ENCODE measurements at places on chromosomes 5 and 9. TPM values are rescaled to one million over a fixed set of nuclear protein-coding genes. Genes with fewer than 3 reads are reported as not detected.

DNA sequence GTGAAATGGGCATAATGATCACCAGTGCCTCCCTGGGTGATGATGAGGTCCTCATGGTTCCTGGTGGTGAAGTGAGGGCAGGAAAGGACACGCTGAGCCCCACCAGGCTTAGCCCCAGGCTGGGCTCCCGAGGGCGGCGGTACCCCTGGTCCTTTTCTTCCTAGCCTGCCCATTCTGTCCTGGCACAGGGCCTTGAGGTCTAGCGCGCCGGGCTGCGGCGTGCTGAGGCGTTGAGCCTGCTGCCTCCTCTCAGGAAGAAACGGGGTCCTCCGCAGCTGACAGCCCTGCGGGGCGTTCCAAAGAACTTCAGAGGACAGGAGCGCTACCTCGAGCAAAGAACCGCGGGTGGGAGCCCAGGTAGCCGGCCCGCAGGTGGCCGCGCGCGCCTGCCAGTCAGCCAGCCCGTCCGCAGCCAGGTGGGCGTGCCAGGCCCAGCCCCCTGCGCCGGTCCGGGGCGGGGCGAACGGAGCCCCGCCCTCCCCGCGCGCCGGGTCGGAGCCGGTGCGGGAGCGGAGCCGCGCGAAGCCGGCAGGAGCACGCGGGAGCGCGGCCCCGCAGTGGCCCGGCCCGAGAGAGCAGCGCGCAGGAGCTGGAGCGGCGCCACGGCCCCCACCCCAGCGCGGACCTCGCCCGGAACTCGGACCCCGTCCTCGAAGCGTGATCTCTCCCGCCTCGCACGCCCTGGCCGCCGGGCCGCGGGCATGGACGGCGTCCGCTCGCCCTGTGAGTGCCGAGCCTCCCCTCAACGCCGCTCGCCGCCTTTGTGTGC lies at the start of gene WNK2:
WNK2 (plus strand) TSS at position 477 of the 769 bp plus-strand sequence. CDS start 791 bp downstream, outside the sequence.
- H3K36me3 ChIP-seq: no peaks in the 10 kb centered on the region
- H3K4me3 ChIP-seq: peak within 1 kb of the TSS; percentile 62
- no peak within 1 kb of the TSS for H3K27ac ChIP-seq
- H3K27me3 ChIP-seq: peaks cover 54% of the 10 kb centered on the region
- DNase-seq: peak; percentile 31

DNA sequence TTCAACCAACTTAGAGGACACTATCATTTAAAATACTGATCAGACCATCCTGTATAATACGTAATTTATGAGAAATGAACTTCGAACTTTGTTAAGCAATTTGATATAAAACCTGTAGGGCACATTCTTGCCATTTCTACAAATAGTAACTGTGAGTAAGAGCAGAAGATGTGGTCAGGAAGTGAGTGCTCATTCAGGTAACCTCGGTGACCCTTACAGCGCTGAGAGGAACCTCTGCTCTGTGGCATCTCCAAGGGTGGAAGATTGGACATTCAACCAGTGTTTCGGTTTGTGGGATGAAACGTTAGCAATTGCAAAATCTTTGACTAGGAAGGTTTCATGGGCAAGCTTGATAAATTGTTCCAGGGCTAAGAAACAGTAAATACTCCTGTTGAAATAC lies 194.8 kb upstream of the IRX2 start:
- no peak overlapping the region for H3K27ac ChIP-seq
- DNase-seq: no peak
- H3K36me3 ChIP-seq: no peaks in the 10 kb centered on the region
- no peaks in the 10 kb centered on the region for H3K4me1 ChIP-seq
- H3K4me3 ChIP-seq: no peak overlapping the region
- H3K27me3 ChIP-seq: no peaks in the 10 kb centered on the region

The SOHLH1 gene
- total RNA-seq: not detected

The SPOCK1 gene
- 0.15 TPM for total RNA-seq

The IER5L gene
- 2.3 TPM for total RNA-seq

DNA sequence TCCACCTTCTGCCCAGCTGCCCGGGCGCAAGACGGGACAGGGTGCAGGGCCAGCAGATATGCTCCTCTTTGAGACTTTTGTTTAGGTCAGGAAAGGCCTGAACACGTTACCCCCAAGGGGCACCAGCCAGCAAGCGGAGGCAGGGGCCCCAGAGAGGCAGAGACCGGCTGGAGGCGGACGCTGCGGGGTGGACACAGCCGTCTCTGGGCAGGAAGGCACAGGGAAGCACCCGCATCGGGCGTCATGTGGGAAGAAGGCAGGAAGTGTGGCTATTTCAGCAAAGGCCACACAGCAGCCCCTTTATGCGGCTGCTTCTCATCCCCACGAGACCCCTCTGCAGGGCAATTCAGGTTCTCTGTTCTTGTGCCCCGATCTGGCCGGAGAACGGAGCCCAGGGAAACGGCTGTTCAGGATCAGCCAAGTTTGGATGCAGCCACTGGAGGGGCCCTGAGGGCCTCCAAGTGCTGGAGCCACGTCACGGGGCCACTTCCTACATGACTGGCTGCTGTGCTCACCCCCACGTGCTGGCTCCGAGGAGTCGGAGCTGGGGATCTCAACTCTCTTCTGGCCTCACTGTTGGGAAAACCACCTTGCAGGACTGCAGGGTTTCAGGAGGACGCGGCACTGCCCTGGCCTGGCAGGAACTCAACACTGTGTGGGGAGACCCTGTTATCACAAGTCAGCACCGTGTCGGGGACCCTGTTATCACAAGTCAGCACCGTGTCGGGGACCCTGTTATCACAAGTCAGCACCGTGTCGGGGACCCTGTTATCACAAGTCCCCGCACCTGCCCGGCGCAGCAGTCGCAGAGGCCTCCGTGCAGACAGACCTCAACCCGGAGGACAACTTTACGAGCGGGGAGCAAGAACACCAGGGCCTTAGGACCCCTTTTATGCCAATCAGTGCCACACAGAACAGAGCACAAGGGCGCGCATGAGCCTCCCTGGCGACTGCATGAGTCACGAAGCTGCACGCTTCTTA lies 44.4 kb downstream of the SLC12A7 start:
- no peak overlapping the region for H3K4me3 ChIP-seq
- H3K27me3 ChIP-seq: no peaks in the 10 kb centered on the region
- H3K4me1 ChIP-seq: no peaks in the 10 kb centered on the region
- no peak overlapping the region for H3K27ac ChIP-seq
- no peak for DNase-seq

The ZNF462 gene
- 0.89 TPM for total RNA-seq

DNA sequence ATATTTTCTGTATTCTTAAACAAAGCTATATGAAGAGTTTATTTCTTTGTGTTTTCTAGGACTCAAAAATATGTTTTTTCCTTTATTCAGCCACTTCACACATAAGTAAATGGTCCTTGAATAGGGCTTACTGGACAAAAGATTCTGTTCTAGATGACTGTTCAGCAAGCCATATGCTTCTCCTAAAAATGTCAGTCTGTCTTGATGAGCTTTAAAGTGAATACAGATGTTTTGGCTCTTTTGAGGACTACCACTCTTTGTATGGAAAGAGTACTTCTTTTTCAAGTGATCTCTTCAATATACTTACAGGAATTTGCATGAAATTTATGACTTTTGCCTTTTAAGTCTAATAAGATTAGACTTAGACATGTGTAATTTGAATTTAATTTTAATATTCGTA lies 8.4 kb downstream of the NDUFS4 start:
- H3K36me3 ChIP-seq: peaks cover 4% of the 10 kb centered on the region
- H3K27ac ChIP-seq: no peak overlapping the region
- no peak for DNase-seq
- no peaks in the 10 kb centered on the region for H3K27me3 ChIP-seq

The TGFBR1 gene
- total RNA-seq: 71.2 TPM

DNA sequence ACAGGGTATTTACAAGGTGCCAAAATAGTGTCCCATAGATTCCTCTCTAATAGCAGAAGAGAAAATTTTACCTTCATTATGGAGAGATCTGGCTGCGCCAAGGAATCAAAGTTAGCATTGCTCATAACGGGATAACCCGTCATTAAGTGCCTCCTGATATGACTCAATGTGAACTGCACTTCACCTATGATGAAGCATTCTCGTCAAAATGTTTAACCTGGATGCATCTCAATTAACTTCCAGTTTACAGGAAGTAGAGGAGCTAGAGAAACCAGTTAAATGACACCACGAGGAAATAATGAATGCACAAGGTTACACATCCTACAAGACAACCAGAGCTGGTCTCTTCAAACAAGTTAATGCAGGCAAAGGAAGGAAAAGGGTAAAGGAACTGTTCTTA lies 17.2 kb downstream of the FBXW11 start:
- H3K4me3 ChIP-seq: no peak overlapping the region
- no peak for DNase-seq
- H3K27me3 ChIP-seq: no peaks in the 10 kb centered on the region
- H3K4me1 ChIP-seq: peaks cover 35% of the 10 kb centered on the region

DNA sequence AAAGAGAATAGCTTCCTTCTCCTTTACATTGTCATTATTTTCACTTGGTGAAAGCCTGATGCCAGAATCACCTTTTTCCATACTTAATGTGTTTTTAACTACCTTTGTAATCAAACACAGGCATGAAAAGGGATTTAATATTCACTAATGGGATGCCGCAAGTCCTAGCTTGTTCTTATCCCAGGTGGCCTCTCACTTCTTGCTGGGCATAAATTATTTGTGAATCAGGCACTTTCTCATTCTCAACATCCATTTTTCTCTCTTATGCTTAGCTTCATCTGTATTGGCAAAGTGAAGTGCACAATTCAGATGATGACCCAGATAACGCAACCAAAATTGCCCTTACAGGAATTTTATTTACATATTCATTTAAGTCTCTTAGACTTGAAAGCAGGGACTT lies 10.9 kb downstream of the ACTL7B start:
- H3K4me3 ChIP-seq: no peak overlapping the region
- H3K4me1 ChIP-seq: peaks cover 12% of the 10 kb centered on the region
- no peaks in the 10 kb centered on the region for H3K36me3 ChIP-seq

DNA sequence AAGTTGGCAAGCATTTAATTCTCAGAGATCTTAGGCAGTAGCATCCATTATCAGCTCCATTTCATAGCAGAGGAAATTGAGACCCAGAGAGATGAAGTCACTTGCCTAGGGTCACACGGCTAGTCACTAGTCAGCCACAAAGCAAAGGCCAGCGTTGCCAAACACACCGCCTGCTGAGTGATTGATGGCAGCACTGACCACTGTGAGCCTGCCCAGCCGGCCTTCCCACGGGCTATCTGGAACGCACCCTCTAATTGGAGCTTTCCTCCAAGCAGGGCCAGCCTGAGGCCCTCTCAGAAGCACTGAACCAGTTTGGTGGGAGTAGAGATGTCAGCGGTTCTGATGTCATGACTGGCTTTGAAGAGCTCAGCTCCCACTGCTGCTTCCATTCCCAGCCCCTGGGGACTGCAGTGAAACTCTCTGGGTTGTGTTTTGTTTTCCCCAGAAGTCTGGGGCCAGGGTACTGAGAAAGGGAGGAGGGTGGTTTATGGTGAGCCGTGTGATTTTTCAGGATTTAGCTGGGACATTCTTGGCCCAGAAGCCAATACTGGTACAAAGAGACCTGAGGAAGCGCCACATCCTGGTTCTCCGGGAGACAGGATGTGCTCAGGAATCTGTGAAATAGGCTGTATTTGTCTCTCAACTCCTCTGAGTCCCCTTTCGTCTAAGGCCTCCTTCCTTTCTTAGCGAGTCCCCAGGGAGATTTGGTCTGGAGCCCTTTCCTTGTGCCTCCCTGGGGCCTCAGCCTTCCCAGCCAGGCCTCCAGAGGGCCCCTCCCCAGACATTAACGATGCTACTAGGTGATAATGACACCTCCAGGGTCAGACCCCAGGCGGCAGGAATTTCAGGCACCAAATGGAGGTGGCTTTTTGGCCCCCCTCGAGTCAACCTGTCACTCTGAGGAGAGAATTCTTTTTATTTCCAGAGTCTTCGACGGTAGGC lies 44.5 kb downstream of the SPRY4 start:
- no peak overlapping the region for H3K27ac ChIP-seq
- H3K4me3 ChIP-seq: no peak overlapping the region
- peaks cover 4% of the 10 kb centered on the region for H3K27me3 ChIP-seq
- H3K36me3 ChIP-seq: no peaks in the 10 kb centered on the region

GRCh38 chr9:134385915-134386314 lies 59.7 kb downstream of the RXRA start:
- no peak overlapping the region for H3K4me3 ChIP-seq
- no peak overlapping the region for H3K27ac ChIP-seq
- peaks cover 6% of the 10 kb centered on the region for H3K27me3 ChIP-seq
- H3K36me3 ChIP-seq: no peaks in the 10 kb centered on the region

DNA sequence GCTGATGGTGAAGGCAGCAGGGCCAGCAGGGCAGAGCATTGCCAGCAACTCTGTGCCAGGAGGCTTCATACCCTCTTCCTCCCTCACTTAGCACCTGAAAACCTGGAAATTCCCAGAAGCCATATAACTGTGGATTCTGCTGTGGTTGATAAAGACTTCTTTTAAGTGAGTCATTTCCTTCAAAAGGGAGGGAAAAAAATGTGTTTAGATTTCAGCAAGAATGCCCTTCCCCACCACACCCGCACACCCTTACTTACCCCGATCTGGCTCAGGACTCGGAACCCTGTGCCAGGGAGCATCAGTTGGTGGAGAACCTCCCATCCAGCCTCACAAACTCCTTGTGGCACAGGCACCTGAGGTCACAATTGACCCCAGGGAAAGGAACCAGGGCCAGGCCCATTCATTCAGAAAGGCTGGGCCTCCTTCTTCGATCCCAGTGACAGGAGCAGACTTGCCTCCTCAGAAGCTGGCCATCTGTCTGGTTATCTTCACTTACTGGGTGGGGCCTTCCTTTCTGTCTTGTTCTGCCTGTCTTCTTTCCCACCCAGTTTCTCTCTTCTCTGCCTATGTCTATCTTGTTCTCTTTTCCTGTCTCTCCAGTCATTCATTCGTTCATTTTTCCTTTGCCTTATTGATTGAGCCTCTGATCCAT lies 62.6 kb downstream of the PLAC8L1 start:
- no peak for DNase-seq
- no peaks in the 10 kb centered on the region for H3K36me3 ChIP-seq
- H3K27ac ChIP-seq: no peak overlapping the region
- peaks cover 13% of the 10 kb centered on the region for H3K27me3 ChIP-seq

GRCh38 chr9:133647765-133648469 lies 11.8 kb downstream of the DBH start:
- no peak overlapping the region for H3K4me3 ChIP-seq
- H3K36me3 ChIP-seq: no peaks in the 10 kb centered on the region
- no peaks in the 10 kb centered on the region for H3K27me3 ChIP-seq
- no peaks in the 10 kb centered on the region for H3K4me1 ChIP-seq

GRCh38 chr9:124894741-124895170 lies 32.8 kb downstream of the ARPC5L start:
- peaks cover 66% of the 10 kb centered on the region for H3K36me3 ChIP-seq
- H3K27me3 ChIP-seq: no peaks in the 10 kb centered on the region
- H3K4me1 ChIP-seq: peaks cover 17% of the 10 kb centered on the region

- H3K36me3 ChIP-seq: no peaks in the 10 kb centered on the region
- no peak overlapping the region for H3K27ac ChIP-seq
- H3K4me3 ChIP-seq: no peak overlapping the region
- H3K27me3 ChIP-seq: no peaks in the 10 kb centered on the region
- DNase-seq: no peak
These were observed 370.3 kb downstream of the NNT start for GRCh38 chr5:43973318-43973717.

- DNase-seq: no peak
- peaks cover 66% of the 10 kb centered on the region for H3K36me3 ChIP-seq
- no peaks in the 10 kb centered on the region for H3K27me3 ChIP-seq
These were observed 29.9 kb downstream of the HACD4 start for GRCh38 chr9:21001581-21001980.

DNA sequence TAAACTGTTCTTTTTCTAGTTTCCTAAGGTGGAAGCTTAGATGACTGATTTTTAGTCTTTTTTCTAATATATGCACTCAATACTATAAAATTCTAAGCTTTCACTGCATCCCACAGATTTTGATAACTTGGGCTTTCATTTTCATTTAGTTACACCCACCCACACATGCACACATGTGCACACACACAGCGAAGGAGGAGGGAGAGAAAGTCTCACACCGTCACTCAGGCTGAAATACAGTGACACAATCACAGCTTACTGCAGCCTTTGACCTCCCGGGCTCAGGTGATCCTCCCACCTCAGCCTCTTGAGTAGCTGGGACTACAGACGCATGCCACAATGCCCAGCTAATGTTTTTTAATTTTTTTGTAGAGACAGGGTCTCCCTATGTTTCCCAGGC lies 96.5 kb downstream of the SMIM23 start:
- peaks cover 8% of the 10 kb centered on the region for H3K4me1 ChIP-seq
- H3K4me3 ChIP-seq: no peak overlapping the region
- no peaks in the 10 kb centered on the region for H3K27me3 ChIP-seq

Data from activated CD4-positive, alpha-beta T cell treated with anti-CD3 and anti-CD28 coated beads, Interleukin-2, amount 10 ng/mL, durations not matched to agents 7 days and 5 days (primary cell).